Activated T-cell treated with anti-CD3 and anti-CD28 coated beads, Interleukin-2, amount 50 U/mL, for 72 hours (primary cell): ENCODE measurements at places on chromosomes 13 and 19.

GRCh38 chr13:65650321-65650720 lies 1579.8 kb downstream of the PCDH9 start:
- DNase-seq: no peak

- DNase-seq: peak; percentile 75
Measured at GRCh38 chr13:112443995-112444311, 67.8 kb downstream of the SPACA7 start.

DNA sequence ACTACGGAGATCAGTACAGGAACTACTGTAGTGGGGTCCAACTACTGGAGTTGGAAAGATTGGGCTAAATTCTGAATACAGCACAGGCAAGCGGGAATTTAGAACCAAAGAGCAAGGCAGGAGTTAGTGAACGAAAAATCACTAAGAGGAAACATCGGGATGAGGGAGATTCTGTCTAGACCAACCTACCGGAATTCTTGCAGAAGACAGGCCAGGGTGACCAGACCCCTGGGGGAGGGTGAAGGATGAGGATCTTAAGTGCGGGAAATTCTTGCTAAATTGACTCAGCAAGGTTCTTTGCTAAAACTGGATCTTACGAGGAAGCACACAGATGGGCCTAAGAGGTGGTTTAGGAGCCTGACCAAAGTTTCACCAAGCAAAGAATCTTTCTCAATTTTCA lies 13.2 kb upstream of the PSPC1 start:
- no peak for DNase-seq

GRCh38 chr13:112486386-112487126 lies 101.4 kb downstream of the TUBGCP3 start:
- no peak for DNase-seq

DNA sequence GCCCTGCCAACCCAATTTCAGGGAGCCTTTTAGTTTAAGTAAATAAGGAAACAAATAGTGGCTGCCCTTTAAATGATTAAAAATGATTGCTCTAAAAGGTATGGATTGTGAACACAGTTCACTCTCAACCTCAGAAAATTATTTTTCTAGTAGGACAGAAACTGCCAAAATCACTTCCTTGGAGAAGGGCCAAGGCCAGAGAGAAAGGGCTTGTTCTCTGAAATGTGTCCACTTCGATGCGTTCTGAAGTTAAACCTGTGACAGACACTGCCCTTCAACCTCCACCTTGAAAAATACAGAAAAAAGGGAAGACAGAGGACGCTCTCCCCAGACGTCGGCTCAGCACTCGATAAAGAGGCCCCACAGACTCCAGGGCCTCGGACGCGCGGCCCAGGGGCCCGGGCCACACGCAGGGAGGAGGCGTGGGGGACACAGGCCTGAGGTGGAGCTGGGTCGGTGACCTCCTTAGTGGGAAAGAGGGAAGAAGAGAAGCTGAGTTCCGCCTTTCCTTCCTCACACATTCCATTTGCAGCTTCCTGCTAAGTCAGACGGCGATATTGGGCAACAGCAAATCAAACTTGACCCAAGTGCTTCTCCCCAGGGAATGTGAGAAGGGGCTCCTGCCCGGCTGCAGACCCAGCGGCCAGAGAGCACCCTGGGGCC lies 63.6 kb downstream of the RASA3 start:
- DNase-seq: no peak

DNA sequence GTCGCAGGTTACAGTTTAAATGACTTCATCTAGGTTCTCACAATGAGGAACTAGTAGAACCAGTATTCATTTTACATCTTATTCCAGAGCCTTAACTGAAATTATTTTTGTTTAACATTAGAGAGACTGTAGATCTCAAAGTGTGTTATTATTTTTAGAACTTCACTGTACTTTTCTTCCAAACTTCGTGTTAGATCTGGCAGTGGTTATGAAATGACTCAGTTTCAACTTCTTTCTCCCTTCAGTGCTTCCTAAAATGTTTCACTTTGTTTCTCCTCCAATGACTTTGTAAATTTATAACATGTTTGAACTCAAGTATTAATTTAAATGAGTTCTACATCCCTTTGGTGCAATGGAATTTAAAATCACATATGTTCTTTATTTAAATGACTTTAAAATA lies 139.3 kb downstream of the PCDH9 start:
- no peak for DNase-seq

DNA sequence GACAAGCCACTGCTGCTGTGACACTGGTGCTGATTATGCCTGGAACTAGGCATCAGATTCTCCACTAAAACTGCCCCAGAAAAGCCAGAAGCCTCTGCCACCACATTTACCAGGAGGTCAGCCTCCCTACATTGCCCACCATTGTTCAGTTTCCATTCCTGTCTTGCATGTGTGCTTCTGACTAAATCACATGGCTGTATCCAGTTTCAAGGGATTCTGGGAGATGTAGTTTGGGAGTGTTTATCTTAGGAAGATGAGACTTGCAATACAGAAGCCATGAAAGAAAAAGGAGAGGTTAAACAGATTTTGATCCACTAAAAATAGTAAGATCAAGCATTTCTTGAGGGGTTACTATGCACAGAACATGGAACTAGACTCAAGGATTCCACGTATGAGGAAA lies 40.7 kb upstream of the SERPINE3 start:
- DNase-seq: no peak

DNA sequence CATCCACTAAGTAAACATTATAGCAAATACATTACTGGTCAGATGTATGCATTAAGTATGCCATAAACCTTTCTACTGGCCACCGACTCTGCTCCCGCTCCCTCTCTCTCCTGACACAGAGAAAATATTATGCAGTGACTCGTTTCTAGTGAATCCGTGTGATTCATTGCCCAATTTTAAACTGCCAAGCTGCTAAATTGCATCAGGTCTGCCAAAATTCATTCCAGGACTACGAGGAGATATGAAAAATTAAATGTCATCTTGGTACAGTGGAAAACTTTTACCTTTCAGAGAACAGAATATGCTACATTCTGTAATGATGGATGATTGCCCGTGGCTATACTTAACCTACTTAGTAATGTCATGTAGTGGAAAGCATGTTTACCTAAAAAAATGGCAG lies 368.8 kb upstream of the TSHZ3 start:
- no peak for DNase-seq

- DNase-seq: no peak
Measured at GRCh38 chr19:35915443-35915842, 7.3 kb upstream of the TYROBP start.
